ENCODE measurements at places on chromosomes 6 and 20.

GRCh38 chr6:81865712-81866111 lies 113.2 kb upstream of the TENT5A start:
- no peak for DNase-seq

- DNase-seq = no peak
Measured at GRCh38 chr6:170150590-170150945, 140.3 kb downstream of the DLL1 start.

- no peak for DNase-seq
Measured at GRCh38 chr6:56278171-56278591, 30.8 kb upstream of the COL21A1 start.

GRCh38 chr6:163531122-163531521 lies 116.6 kb downstream of the QKI start:
- DNase-seq = no peak

GRCh38 chr20:43711098-43711654 lies 15.6 kb downstream of the GTSF1L start:
- no peak for DNase-seq

DNA sequence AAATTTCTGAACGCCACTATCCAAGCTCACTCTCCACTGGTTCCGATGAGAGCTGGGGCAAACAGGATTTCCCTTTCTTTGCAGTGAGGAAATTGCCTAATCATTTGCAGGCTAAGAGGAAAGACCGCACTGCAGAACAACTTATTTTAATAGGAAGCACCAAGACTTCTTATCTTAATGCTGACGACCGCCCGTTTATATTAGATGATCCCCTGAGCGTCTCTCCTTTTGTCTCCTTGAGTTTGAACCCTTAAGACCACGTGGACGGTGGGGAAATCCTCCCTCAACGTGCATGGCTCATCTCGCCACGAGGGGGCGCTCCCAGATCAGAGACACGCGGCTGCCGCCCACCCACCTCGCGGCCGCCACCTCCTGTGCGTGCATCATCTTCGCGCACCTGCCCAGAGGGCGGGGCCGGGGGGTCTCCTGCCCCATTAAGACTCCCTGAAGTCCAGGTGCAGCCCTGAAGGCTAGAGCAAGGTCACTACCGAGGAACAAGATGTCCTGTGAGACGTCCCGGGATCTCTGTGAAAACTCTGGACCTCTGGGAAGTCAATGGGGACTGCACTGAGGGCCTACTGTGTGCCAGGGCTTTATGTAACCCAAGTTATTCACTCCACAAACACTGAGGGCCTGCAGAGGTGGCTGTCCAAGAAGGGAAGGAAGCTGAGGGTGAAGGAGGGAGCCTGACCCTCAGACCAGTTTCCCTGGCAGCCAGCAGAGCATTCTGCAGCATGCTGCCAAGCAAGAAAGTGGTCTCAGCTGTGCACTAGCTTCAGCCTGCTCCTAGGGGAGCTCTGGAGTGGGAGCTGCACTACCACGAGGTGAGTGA lies 28.1 kb downstream of the PDYN start:
- peak; percentile 85 for DNase-seq

- no peak for DNase-seq
Measured at GRCh38 chr6:107413966-107414645, 45.3 kb downstream of the PDSS2 start.

DNA sequence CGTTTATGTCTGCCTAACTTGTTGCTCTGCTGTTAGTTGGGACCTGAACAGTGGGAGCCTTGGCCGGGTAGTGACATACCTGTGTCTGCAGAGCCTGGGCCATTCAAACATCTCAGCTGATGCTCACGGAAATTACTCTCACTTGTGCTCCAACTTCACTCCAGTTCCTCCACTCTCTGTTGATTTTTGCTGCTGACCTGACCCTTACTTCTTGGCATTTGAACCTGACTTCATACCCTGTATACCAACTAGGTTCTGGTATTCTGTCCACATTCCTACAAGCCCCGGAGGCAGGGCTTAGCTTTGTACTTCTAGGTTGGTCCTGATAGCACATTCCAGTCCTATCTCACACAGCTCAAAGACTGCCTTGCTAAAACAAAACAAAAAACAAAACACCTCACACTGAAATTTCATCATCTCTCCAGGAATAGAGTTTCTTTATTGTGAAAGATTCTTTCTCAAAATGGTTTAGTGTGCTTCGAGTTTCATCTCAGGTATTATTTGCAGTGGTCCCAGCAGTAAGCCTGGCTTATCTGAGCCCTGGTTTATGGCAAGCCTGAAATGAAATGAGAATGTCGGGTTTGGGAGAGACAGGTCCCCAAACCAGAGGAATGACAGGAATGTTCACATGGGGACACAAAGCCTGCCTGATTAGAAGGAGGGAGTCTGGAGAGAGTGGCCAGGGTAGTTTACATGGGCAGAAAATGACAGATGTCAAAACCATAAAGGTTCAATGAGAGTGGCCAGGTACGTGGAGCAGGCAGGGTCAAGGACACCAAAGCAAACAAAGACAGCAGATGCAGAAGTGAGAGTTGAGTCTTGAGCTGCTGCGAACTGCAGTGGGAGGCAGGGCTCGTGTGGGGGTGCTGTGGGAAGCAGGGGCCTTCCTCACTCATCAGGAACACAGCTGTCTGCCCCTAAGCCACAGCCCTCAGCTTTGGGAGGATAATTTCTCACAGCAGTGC lies 174.2 kb upstream of the HDAC2 start:
- no peak for DNase-seq

GRCh38 chr6:154938221-154938580 lies 56.9 kb upstream of the TIAM2 start:
- DNase-seq = peak; percentile 44

DNA sequence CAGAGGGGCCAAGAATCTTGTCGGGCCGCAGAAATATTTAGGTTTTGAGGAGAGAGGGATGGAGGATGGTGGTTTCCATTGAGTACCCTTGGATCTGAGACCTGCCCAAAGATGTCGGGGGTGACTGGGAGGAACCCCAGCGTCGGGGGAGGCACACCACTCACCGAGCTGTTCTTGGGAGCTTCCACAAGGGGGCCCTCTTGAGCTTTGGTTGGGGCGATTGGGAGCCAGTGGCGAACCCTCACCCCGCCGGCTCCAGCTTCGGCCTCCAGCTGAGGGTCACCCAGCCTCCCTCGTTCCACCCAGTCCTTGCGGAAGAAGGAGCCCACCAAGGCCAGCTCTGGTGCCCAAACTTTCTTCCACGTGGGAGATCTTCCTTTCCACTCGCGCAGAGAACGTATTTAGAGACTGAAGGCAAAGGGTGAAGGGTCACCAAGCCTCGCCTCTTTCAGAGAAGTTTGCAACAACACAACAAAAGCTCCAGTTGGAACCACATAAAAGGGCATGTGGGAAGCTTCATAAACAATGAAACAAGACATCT lies 33.6 kb downstream of the APCDD1L start:
- no peak for DNase-seq

- DNase-seq = no peak
Measured at GRCh38 chr6:40881501-40881900, 157.5 kb downstream of the UNC5CL start.

DNA sequence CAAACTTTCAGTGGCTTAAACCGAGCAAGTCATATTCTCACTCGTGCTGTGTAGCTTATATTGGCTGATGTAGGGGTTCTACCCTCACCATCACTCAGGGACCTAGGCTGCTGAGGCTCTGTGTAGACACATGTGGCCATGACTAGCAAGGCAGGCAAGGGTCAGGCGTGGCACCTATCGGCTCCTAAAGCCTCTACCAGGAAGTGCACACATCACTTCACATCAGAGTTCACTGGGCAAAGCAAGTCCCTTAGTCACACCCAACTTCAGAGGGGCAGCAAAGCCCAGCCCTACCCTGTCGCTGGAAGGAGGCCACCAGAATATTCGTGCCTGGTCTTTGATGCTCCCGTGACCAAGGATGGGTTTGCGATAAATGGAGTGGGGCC lies 42.9 kb downstream of the PPP1R14C start:
- no peak for DNase-seq

- no peak for DNase-seq
Measured at GRCh38 chr6:87102151-87102621, 7.3 kb upstream of the CGA start.

DNA sequence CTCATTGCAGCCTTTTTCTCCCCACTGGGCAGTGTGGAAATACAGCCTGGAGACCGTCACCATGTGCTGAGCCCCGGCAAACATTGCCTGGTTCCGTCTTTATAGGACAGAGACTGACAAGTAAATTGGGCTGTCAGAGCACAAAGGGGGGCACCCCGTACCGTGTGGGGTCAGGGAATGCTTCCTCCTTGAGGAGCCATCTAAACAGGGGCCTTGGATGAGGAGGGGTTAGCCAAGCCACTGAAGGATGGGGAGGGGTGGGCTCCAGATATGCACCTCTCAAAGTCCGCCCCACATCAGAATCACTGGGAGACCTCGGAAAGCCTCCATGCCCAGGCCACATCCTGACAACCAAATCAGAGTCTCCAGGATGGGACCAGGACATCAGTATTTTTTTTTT lies 73.9 kb downstream of the NFATC2 start:
- no peak for DNase-seq

DNA sequence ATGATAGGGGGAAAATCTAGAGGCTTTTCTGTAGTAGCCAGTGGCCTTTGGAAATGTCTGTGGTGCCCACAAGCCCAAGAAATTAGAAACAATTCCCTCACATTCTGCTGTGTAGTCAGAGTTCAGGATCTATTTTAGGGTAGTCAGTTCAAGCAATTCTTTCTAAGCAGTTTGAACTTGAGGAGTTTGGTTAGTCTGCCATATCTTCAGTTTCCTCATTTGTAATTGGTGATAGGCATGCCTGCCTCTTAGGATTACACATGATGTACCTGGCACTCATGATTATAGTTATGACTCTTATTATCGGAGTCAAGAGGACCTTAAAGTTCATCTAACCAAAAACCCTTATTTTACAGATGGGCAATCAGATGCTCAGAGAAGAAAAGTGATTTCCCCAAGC lies 21.2 kb upstream of the MEP1A start:
- no peak for DNase-seq

DNA sequence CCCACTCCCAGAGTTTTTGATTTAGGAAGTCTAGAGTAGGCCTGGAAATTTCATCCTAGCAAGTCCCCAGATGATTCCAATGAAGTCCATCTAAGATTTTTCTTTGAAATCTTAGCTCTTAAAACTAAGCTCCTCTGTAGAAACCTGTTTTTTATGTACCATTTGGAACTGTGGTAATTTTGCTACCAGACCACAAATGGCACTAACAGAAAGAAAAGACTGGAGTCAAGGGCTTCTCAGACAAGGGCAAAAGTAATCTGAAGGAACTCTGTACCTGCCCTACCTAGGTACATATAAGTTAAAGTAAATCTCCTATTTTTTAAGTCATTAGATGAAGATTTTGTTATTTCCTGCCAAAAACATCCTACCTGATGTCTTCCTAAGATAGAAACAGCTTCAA lies 155.0 kb upstream of the HTR1E start:
- no peak for DNase-seq

GRCh38 chr6:132490024-132490423 lies 22.9 kb downstream of the STX7 start:
- no peak for DNase-seq

DNA sequence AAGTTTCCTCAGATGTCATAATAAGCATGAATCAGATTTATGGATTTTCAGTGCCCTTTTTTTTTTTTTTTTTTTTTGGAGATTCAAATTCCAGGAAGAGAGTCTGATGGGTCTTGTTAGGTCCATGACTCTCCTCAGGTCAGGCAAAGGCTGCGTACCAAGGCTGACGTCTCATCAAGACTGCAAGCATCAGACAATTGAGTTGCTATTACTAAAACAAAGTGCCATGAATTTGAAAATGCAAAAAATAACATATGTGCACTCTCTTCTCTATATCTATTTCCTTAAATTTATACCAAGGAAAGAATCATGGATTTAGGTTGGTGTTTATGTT lies 134.7 kb downstream of the FAM83B start:
- no peak for DNase-seq

GRCh38 chr6:22755605-22756004 lies 186.2 kb downstream of the HDGFL1 start:
- DNase-seq = no peak

DNA sequence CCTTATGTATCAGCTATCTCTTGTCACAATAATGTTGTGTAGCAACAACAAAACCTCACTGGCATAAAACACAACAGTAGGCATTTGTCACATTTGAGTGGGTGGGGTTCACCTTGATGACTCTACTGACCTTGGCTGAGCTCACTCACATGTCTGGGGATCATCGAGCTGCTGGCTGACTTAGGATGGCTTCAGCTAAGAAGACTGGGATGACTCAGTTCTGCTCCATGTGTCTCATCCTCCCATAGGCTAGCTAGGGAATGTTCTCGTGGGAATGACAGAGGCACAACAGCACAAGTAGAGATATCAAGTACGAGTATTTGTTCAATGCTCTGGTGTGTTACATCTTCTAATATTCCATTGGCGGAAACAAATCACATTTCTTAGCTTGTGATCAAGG lies 167.9 kb downstream of the PLCB1 start:
- DNase-seq = no peak

DNA sequence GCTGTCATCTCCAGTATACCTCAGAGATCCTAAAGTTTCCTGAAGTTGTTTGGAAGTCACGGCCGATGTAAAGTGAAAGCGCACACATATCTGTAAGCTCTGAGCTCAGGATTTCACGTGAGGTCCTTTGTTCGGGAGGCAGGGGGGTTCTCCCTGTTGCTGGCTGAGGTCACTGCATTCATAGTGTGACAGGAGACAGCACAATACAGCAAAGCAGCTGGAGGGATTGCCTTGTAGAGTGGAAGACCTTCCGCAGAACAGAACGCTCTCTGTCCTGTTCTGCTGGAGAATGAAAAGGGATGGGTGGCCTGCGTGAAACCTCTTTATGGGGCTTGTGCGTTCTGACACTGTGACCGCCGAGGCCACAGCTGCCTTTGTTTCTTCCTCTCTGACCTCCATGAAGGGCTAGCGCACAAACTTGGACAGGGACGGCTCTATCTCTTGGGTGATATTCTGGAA lies 13.4 kb upstream of the SERPINB1 start:
- DNase-seq = no peak

DNA sequence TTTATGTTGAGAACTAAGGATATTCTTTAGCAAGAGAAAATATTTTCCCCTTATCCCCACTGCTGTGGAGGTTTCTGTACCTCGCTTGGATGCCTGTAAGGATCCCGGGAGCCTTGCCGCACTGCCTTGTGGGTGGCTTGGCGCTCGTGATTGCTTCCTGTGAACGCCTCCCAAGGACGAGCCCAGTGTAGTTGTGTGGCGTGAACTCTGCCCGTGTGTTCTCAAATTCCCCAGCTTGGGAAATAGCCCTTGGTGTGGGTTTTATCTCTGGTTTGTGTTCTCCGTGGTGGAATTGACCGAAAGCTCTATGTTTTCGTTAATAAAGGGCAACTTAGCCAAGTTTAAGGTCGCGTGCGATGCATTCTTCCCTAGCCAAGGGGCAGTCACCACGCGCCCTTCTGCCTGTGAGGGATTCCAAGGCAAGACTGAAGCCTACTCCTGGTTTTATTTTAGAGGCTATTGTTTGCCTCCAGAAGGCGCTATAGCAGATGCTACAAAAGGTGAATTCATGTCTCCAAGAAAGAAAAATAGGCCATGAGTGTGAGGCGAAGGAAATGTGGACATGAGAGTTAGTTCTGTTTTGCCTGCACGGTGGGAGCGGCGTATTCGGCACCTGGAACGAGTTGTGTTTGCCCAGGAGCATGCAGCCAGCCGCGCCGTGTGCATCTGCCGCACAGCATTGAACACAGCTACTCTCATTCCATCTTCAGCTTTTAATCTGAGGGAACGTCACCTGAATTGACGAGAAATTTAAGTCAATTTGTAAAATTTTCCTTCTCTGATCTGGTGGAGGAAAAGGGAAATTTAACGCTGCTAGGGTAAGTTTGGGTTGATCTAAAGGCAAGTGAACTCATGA lies 40.3 kb upstream of the IRF4 start:
- DNase-seq = peak; percentile 31
